ENCODE measurements at places on chromosomes 5 and 9.

DNA sequence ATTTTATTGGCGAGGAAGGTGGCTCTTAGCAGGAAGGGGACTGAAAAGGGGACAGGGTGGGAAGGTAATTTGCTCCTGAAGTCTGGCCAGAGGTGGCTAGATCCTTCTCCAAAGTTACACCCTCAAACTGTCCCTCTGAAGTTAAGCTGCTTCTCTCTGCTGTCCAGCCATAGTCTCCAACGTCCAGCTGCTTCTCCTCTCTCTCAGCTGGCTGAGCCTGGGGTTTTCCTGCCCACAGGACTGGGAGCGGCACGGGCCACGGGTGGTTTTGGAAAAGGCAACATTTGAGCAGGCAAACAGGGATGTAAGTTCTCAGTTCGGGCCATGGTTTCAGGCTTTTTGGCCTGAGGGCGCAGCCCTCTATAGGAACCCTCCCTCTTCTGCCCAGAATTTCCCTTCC is 128.3 kb downstream of the YIPF5 start:
- H3K36me3 ChIP-seq, result no peaks in the 10 kb centered on the region
- no peak overlapping the region for H3K4me3 ChIP-seq
- no peaks in the 10 kb centered on the region for H3K4me1 ChIP-seq
- H3K27me3 ChIP-seq, result peaks cover 3% of the 10 kb centered on the region
- no peak for DNase-seq

DNA sequence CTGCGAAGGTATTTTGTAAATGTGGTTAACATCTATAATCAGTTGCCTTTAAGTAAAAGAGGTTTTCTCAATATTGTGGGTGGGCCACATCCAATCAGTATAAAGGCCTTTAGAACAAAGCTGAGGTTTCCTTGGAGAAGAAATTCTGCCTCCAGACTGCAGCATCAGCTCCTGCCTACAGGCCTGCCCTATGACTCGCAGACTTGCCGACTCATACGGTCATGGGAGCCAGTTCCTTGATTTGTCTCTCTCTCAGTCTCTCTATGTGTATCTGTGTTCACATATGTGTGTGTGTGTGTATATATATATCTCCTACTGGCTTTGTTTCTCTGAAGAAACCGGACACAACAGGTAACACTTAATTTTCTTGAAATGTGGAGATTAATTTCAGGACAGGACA is 45.3 kb downstream of the SLC36A1 start:
- DNase-seq, result no peak
- H3K27ac ChIP-seq, result no peak overlapping the region
- no peaks in the 10 kb centered on the region for H3K36me3 ChIP-seq
- no peaks in the 10 kb centered on the region for H3K4me1 ChIP-seq
- no peak overlapping the region for H3K4me3 ChIP-seq

DNA sequence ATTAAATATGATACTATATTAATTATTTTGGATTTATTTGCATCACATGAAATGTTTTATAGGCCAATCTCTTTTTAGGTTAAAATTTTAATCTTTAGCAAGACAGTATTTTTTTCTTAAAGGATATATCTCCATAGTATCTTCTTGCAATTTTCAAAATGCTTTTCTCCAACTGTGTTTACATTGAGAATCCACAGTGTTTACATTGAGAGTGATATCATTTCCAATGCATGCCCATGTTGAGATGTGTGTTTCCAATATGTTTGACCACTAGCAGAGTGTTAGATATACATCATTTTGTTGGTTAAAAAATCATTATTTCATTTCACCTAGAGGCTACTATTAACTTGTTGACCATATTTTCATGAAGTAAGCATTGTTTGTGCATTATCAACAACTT is 17.3 kb downstream of the VCAN start:
- no peaks in the 10 kb centered on the region for H3K4me1 ChIP-seq
- H3K27ac ChIP-seq, result no peak overlapping the region
- H3K27me3 ChIP-seq, result peaks cover 12% of the 10 kb centered on the region

DNA sequence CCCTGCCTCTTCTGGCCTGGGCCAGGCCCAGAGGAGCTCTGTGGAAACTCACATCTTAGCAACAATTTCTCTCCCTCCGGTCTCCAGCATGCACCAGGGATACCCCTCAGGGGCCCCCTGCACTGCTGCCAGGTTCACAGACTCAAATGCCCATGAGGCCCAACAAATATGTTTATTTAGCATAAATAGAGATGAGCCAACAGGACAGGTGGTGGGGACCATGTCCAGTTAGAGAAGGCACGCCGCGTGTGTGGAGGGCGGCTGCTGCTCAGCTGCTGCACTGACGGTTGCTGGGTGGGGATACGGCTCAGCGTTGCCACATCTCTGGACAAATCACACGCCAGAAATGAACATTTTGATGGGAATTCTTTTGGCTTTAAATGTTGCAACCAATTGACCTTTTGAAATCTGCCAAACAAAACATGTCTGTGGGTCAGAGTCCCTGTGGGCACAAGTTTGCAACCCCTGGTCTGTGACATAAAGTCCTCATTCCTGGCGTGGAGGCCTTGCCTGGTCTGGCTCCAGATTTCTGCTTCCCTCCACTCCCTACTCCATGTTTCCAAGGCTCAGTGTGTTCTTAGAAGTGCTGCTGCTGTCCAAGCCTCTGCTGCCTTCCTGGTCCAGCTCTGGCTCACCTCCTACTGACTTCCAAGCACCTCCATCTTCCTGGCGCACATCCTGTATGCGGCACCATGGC is 88.9 kb downstream of the AMBP start:
- no peaks in the 10 kb centered on the region for H3K36me3 ChIP-seq
- peaks cover 14% of the 10 kb centered on the region for H3K4me1 ChIP-seq
- DNase-seq, result no peak
- H3K27ac ChIP-seq, result no peak overlapping the region

DNA sequence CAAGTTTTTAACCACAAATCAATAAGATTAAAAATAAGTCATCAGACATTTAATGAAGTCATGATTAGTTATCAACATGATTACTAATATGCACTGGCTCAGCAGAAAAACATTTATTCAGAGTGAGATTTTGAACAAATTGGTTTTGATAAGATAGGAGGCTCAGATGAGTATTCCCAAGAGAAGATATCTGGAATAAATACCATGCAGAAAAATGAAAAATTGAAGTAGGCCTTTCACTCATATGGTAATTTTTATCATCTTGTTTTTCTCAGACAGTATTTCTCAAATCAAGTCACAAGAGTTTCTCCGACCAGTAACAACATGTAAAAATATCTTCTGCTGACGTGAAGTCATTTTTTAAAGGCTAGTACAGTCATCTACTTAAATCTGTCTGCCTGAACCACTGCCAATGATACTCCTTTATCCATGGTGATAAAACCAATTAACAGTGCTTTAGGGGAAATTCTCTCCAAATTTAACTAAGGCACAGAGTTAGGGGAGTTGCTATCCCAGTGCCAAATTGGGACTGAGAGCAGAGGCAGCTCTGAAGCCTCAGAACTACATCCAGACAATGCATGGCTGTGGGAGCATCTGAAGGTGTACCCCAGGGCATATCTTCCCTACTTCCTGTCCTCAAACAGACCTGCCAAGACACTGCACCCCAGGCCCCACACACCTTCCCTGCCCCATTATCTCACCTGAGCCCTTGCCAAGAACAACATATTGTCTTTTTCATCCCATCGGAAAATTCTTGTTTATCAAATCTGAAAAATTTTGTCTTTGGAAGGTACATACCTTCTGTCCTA is 105.5 kb upstream of the TSLP start:
- H3K4me1 ChIP-seq, result no peaks in the 10 kb centered on the region
- no peak for DNase-seq
- no peaks in the 10 kb centered on the region for H3K36me3 ChIP-seq
- H3K27me3 ChIP-seq, result peaks cover 3% of the 10 kb centered on the region

DNA sequence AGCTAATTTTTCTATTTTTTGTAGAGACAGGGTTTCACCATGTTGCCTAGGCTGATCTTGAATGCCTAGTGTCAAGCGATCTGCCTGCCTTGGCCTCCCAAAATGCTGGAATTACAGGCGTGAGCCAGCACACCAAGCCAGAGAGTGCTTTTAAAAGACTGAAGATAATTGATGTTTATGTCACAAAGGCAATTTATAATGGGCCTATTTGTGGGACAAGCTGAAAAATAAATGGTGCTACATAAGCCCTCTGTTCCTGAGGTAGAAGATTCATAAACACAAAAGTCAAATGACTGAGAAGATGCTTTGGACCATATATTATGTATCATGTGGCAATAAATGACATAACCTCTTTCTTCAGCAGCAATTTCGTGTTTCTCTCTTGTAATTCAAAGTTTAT is 329.6 kb downstream of the GABRB2 start:
- DNase-seq, result no peak
- H3K36me3 ChIP-seq, result no peaks in the 10 kb centered on the region
- H3K4me3 ChIP-seq, result no peak overlapping the region
- no peaks in the 10 kb centered on the region for H3K27me3 ChIP-seq

DNA sequence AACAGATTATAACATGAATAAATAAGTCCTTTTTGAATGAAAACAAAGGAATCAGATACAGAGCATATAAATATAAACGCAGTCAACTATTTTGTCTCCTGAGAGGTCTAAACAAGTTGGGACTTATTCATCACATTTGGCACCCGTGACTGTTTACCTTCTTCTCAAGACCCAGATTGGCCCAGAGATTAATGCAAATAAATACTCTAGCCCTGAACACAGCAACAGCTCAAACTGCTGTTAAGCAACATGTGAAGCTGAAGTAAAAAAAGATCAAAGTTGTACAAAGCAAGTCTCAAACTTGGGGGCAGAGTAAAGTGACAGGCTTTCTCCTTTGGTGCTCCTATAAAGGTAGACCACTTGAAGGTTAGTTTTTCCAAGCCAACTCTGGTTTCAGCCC is 95.0 kb upstream of the NR5A1 start:
- no peaks in the 10 kb centered on the region for H3K4me1 ChIP-seq
- H3K27ac ChIP-seq, result no peak overlapping the region
- H3K36me3 ChIP-seq, result no peaks in the 10 kb centered on the region
- no peak for DNase-seq

DNA sequence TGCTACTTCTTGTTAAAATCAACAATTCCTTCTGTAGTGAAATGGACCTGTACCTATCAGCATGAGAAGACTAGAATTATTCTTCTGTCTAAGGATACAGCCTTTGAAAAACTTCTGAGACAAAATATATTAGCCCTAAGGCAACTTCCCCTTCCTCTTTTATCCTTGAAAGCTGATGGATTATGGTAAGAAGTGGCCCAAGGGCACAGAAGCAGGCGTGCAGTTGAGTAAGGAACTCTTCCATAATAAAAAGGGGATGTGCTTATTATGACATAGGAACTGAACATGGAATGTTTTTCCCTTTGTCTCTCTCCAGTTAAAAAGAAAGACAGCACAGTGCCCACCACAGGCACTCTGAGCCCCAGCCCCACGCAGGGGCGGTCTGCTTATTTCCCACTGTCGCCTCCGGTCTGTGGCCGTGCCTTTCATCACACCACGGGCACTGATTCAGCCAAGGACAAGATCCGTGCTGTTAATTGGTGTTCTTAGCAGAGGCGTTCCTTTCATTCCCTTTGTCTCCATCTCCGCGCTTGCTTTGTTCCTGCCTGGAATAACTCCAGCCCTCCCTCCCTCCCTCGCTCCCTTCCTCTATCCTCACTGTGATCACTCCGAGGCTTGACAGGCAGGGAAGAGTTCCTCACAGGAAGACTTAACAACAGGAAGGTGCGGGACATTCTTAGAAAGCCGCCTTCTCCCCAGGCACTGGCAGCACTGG is 135.9 kb upstream of the OTULINL start:
- H3K36me3 ChIP-seq, result peaks cover 1% of the 10 kb centered on the region
- peaks cover 19% of the 10 kb centered on the region for H3K4me1 ChIP-seq
- H3K27ac ChIP-seq, result no peak overlapping the region
- no peak overlapping the region for H3K4me3 ChIP-seq
- no peak for DNase-seq

GRCh38 chr5:131532031-131532640 is 102.9 kb downstream of the RAPGEF6 start:
- DNase-seq, result no peak
- peak overlapping the region; percentile 72 for H3K4me3 ChIP-seq
- H3K4me1 ChIP-seq, result peaks cover 67% of the 10 kb centered on the region
- no peaks in the 10 kb centered on the region for H3K27me3 ChIP-seq

DNA sequence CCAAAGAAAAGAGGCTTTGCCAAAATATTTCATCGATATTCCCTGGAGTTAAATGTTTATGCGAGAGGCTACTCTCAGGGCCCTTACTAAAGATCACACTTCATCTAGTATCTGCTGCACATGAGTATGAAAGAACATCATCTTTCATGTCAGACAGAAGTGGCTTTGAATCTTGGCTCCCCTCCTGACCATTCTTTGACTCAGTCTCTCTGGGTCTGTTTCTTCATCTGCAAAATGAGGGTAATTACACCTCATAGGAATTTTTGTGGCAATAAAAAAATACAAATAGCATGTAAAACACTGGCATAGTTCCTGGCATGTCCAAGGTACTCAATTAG is 58.1 kb downstream of the SLIT3 start:
- H3K4me3 ChIP-seq, result no peak overlapping the region
- H3K27me3 ChIP-seq, result no peaks in the 10 kb centered on the region
- DNase-seq, result no peak

DNA sequence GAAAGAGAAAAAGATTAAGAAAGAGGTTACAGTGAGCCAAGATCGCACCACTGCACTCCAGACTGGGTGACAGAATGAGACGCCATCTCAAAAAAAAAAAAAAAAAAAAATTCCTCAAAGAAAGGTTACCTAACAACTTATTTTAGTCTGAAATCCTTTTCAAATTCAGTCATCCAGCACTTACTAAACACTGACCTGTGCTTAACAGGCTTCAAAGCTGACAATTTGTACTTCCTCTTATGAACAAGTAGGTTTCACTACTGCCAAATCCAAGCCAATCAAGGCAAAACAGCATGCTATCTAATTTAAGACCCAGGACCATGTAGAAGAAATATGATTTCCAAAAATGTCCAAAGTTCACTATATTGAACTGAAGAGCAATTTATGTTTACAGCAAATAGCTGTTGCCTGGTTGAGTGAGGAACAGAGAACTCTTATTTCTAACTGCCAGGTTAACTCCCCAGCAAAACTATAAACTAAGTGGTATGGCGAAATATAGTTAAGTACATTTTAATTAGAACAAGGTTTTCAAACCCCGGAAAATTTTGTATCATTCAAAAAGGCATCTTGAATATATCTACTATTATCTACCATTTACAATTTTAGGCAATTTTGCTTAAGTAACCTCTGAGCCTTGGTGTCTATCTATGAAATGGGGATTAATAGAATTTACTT is 13.4 kb downstream of the PWWP2A start:
- H3K27me3 ChIP-seq, result no peaks in the 10 kb centered on the region
- no peak for DNase-seq
- H3K4me1 ChIP-seq, result peaks cover 5% of the 10 kb centered on the region
- H3K36me3 ChIP-seq, result peaks cover 21% of the 10 kb centered on the region
- H3K27ac ChIP-seq, result no peak overlapping the region
